ENCODE measurements at places on chromosomes 7 and 10. TPM values are rescaled to one million over a fixed set of nuclear protein-coding genes. Genes with fewer than 3 reads are reported as not detected.

TLL2 gene
- 0.41 TPM for total RNA-seq

PTER gene
- total RNA-seq: 2.3 TPM

CFAP69 gene
- total RNA-seq: 1.8 TPM

TUBB8 gene
- 0.69 TPM for total RNA-seq

MCM10 gene
- 7.0 TPM for total RNA-seq

SOSTDC1 gene
- 0.18 TPM for total RNA-seq

CALCR gene
- 0.62 TPM for total RNA-seq

GALNT17 gene
- total RNA-seq: 0.38 TPM

SPDYE16 gene
- not detected for total RNA-seq

Measured in endothelial cell (in vitro differentiated cells).